SJCRH30 (cell line): ENCODE measurements at places on chromosomes 3 and 15.
A peak's percentile ranks its signal among the peaks of the same experiment; 100 is the strongest.

GRCh38 chr3:194072691-194073279 is 63.2 kb upstream of the HES1 start:
- DNase-seq, result no peak

GRCh38 chr3:56303487-56303886 is 164.8 kb downstream of the ERC2 start:
- peak; percentile 73 for DNase-seq

GRCh38 chr3:64884536-64884935 is 196.7 kb upstream of the ADAMTS9 start:
- DNase-seq, result no peak

DNA sequence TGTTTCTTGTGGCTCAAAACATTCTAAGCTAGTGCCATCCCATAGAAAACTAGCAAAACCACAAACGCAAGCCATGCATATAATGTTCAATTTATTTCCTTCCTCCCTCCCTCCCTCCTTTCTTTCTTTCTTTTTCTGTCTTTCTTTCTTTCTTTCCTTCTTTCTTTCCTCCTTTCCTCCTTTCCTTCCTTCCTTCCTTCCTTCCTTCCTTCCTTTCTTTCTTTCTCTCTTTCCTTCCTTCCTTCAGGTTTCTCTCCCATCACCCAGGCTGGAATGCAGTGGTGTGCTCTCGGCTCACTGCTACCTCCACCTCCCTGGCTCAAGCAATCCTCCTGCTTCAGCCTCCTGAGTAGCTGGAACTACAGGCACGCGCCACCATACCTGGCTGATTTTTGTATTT is 492.8 kb upstream of the PROK2 start:
- no peak for DNase-seq

GRCh38 chr15:78751602-78751979 is 59.7 kb downstream of the ADAMTS7 start:
- DNase-seq, result no peak
